ENCODE measurements at places on chromosomes 1 and 21.
A peak's percentile ranks its signal among the peaks of the same experiment; 100 is the strongest.

DNA sequence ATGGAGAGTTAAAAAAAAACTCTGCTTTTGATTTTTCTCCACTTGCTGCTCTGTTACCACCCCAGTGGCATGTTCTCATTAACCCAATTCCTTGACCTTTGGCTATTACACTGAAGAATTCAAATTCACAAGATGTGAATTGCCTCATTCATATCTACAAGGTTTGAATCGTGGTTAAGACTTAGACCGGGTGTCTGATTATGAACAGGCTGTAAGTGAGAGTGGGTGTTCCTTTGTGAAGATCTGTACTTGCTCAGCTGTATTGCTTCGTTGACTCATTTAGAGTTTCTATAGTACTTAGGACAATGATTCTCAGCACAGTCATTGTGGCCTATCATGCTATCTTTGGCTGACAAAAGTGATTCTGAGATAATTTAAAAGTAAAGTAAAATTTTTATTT lies 36.4 kb downstream of the DNM3 start:
- no peak for DNase-seq

GRCh38 chr1:221343607-221344006 lies 398.3 kb downstream of the DUSP10 start:
- DNase-seq: no peak

GRCh38 chr1:39683591-39684312 lies 7.5 kb downstream of the HPCAL4 start:
- no peak for DNase-seq

DNA sequence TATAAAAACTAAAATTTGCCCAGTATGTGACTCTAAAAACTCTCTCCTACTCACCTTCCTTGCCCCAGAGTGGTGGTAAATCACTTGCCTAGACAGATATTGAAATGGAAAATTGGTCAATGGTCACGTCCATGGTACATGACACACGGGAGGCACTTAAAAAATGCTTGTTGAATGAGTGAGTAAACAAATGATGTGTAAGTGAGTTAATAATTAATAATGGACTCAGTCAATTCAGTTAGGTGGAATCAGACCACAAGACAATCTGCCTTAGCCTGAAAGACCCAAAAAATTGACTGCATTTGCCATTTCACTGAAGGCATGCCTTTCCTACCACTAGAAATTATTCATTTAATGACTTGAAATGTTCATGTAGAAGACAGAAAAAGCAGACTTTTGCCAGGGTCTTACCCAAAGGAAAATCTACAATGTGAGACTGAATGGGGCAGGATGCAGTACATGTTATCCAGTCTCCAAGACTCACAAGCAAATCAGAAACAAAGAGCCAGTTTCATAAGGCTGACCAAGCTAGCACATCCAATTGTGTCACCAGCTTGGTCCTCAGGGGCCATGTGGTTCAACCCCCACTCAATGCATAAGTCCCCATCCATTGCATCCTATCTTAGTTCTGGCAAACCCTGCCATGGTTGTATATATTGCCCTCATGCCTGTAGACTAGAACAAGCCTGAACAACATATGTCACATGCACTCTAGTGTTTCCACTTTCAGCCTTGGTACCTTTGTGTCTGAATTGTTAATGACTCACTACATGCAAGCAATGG lies 73.6 kb downstream of the TBX15 start:
- DNase-seq: peak; percentile 91

- no peak for DNase-seq
These were observed 7.5 kb downstream of the KIAA1614 start for GRCh38 chr1:180920193-180920592.

DNA sequence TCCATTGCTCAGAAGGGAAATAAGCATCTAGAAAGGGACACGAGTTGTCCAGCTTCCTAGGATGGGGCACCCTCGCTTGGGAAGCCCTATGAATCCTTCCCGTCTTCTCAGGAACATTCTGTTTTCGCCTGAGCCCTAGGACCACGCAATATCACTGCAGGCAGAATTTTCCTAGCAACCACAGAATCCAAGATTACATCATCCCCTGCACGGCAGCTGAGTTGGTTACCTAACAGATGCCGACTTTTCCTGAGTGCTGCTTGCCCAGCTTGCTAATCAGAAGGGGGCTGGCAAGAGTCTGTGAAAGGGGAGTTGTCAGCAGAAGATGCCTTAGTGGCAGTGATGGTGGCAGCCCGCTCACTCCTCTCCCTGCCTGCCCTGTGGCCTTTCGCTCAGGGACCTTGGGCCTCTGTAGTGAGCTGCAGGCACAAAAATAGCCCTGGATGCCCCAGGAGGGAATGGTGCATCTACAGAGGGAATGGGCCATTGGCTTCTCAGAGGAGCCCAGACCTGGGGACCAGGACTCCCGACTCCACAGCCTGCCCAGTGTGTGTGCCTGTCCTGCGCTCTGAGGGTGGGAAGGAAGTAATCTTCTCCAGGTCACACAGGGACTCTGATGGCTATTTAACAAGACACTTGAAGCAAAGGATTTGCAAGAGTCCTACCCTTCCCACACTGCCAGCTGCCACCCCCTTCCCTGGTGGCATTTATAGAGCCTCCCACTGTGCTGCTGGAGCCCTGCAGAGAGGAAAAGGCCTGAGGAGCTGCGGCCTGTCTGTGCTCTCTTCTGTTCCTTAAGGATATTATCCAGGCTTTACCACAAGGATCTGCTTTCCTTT lies 28.9 kb upstream of the CLSTN1 start:
- DNase-seq: no peak

DNA sequence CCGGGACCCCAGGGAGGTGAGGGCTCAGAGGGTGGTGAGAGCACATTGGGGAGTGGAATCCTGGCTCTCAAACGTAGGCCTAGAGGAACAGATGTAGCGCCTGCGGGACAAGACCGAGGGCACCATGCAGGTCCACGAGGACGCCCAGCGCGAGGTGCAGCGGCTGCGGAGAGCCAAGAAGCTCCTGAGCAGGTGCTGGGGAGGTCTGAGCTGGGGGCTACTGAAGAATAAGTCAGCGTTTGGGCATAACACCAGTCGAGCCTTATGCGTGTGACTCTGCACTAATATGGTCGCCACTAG lies 2.6 kb upstream of the NBPF3 start:
- DNase-seq: no peak

DNA sequence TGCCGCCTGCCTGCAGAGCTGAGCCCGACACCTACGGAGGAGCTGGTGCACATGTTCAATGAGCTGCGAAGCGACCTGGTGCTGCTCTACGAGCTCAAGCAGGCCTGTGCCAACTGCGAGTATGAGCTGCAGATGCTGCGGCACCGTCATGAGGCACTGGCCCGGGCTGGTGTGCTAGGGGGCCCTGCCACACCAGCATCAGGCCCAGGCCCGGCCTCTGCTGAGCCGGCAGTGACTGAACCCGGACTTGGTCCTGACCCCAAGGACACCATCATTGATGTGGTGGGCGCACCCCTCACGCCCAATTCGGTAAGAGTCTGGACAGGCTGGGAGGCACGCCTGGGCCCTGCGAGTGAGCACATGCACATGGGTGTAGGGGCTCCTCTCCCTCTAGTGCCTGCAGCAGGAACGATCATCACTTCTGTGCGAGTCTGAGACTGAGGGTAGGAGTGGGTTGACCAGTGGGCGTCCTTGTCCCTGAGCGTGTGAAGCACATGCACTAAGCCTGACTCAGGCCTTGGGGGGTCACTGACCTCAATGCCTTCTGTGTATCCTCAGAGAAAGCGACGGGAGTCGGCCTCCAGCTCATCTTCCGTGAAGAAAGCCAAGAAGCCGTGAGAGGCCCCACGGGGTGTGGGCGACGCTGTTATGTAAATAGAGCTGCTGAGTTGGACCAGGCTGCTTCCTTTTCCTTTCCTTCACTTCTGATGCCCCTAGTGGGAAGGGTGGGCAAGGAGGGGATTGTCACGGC lies 6.9 kb downstream of the DMAP1 start:
- DNase-seq: no peak

DNA sequence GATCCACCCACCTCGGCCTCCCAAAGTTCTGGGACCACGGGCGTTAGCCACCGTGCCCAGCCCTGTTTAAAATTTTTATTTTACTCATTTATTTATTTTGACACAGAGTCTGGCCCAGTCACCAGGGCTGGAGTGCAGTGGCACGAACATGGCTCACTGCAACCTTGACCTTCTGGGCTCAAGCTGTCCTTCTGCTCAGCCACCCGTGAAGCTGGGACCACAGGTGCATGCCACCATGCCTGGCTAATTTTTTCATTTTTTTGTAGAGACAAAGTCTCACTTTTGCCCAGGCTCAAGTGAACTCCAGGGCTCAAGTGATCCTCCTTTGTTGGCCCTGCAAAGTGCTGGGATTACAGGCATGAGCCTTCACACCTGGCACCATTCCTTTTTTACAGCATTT lies 27.5 kb upstream of the DNAJC6 start:
- peak; percentile 10 for DNase-seq

DNA sequence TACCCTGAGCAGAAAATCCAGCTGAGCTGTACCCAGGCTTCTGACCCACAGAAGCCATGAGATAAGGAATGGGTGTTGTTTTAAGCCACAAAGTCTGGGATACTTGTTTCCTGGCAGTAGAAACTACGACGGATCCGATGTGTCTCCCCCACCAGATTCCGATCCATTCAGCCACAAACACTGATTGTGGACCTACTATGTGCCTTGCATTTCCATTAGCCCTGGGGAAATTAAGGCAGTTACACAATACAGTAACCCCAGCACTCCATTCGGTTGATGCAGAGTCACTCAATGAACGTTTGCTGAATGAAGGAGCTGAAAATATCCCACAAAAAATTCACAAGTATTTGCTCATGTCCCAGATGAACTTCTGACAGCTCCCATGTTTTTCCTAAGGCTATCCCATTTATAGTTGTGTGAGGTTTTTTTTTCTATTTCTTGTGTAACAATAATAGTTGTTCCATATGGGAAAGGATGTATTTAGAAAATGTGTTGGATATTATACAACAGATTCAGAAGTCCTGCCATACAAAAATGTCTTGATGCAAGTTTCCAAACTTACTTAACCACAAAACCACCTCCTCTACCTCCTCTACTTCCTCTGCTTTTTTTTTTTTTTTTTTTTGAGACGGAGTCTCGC lies 29.6 kb upstream of the KAZN start:
- no peak for DNase-seq

DNA sequence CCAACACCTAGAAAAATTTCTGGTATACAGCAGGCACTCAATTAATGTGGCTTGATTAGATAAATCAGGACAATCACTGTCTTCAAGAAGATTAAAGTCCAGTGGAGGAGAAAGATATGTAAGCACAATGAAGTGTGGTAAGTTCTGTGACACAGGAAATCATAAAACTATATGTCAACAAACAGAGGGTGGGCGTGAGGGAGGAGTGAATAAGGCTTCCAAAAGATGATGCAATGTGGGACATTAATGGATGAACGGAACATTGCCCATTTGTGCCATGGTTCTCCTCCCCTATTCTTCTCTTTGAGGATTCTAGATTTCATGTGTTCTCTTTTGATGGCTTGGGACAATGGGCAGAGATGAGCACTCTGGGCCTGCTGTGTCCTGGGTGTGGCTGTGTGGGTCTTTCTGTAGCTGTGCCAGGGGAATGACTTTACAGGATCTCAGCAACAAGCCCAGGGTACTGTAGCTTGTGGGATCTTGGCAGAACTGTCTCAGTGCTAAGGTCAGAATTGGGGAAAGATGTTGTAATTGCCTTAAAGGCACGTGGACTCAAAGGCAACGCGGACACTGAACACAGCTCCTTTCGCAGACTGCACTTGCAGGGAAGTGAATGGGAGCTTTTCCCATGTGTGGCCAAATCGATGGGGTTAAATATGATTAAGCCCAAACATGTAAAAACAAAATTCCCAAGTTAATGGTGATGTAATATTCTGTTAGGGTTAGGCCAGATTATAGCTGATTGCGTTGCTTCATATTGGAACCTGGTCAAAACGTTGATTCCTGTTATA lies 366.9 kb downstream of the TGFB2 start:
- peak; percentile 16 for DNase-seq

GRCh38 chr1:101288491-101288944 lies 51.7 kb downstream of the S1PR1 start:
- peak; percentile 74 for DNase-seq

- DNase-seq: peak; percentile 51
These were observed 5.0 kb upstream of the SH3BGRL3 start for GRCh38 chr1:26274801-26275425.

GRCh38 chr1:245684166-245684565 lies 529.4 kb downstream of the KIF26B start:
- DNase-seq: no peak

- no peak for DNase-seq
These were observed 42.7 kb upstream of the GJB5 start for GRCh38 chr1:34712007-34712688.

GRCh38 chr1:63747445-63747844 lies 26.4 kb upstream of the ROR1 start:
- no peak for DNase-seq

GRCh38 chr1:54825696-54826095 lies 24.6 kb upstream of the TTC22 start:
- DNase-seq: no peak

DNA sequence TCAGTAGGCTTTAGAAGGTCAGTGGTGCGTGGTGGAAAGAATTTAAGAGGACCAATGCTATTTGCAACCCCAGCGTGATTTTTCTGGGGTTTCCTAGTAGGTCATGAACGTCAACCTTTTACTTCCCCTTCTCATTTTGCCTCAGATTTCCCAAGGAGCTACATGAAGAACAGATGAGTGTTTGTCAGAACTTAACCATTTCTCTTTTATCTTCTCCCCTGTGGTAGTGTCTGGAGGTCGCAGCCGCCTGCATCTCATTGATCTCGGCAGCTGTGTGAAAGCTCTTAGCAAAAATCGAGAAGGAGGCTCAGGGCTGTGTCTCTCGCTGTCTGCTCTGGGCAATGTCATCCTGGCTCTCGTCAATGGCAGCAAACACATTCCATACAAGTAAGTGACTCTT lies 491.1 kb downstream of the KIF26B start:
- DNase-seq: no peak

DNA sequence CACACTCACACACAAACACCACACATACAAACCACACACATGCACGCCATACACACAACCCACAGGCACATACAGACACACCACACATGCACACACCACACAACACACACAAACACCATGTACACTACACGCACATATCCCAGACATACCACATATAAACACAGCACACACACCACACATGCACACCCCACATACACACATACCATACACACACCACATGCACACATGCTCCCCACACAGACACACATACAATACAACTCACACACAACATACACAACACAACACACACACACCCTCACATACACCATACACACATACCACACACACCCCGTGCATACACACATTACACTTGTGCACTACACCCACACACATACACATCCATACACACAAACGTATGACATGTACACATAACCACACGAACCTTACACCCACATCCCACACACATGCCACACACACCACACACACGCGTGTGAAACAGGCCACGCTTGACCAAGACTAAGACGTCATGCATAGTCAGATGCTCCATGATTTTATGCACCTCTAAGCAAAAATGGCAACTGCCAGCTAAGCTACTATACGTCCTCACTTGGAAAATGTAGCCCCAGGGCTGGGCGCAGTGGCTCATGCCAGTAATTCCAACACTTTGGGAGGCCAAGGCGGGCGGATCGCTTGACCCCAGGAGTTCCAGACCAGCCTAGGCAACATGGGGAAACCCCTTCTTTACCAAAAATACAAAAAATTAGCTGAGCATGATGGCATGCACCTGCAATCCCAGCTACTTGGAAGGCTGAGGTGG lies 77.4 kb upstream of the TMPRSS2 start:
- DNase-seq: no peak
